ENCODE measurements at places on chromosomes 7 and 10. TPM values are rescaled to one million over a fixed set of nuclear protein-coding genes. Genes with fewer than 3 reads are reported as not detected.

Gene GRID1
- total RNA-seq = 0.85 TPM

Gene GPNMB
- 185 TPM for total RNA-seq

Gene AGR2
- 25.2 TPM for total RNA-seq

Gene KLF14
- not detected for total RNA-seq

Gene HERC4
- total RNA-seq = 83.7 TPM

DNA sequence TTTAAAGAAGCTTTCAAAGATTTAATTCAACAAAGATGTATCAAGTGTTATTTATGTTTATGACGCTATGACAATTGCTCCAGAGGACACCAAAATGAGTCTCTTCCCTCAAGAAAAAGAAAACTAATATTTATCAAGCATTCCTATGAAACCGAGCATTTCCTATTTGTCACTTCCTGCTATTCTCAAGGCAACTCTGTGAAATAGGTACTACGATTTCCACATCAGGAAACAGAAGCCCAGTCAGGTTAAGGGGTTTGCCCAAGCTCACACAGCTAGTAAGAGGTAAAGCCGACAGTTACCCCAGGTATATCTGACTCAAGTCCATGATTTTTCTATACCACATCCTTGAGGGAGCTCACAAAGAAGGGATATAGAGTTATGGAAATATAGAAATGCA is 85.9 kb downstream of the TRIL start:
- no peaks in the 10 kb centered on the region for H3K36me3 ChIP-seq
- no peak for DNase-seq
- H3K27ac ChIP-seq = no peak overlapping the region
- H3K4me1 ChIP-seq = no peaks in the 10 kb centered on the region
- no peak overlapping the region for H3K4me3 ChIP-seq

DNA sequence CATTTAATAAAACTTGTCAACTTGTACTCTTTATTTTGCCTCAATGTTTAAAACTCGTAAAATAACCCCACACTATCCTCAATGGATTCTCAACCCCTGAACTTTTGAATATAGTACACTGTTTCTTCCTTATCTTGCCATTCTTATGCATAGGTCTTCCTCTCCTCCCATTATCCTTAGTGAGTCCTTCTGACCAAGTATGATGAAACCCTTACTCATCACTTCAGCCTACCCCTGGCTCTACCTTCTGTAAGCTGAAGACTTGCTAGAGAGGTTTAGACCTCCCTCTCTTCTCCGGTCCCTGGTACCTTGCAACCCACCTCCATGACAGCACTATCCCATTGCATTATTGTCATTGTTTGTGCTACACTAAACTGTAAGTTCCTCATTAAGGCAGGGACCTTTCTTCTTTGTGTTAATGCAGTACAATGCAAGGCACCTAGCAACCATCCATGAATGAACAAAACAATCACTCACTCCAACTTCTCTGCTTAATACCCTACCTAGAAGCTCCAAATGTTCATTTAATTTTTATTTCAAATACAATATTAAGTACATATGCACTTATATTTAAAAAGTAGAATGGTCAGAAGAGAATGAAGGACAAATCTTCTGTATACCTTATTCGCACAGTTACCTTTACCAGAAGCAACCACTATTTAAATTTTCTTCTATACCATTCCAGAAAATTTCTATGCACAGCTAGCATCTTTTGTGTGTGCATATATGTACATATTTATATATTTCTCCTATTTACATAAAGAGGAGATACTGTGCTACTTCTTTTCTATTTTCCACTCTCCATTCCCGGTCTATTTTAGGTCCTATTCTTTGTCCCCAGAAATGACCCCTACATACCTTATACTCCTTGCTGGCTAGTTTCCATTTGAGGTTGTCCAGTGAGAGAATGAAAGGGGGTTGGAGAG is 77.5 kb downstream of the SLC16A9 start:
- no peaks in the 10 kb centered on the region for H3K36me3 ChIP-seq
- no peaks in the 10 kb centered on the region for H3K4me1 ChIP-seq
- H3K27ac ChIP-seq = no peak overlapping the region
- H3K4me3 ChIP-seq = no peak overlapping the region
- H3K27me3 ChIP-seq = no peaks in the 10 kb centered on the region

GRCh38 chr10:29569795-29570194 is 65.0 kb downstream of the SVIL start:
- peak overlapping the region; percentile 28 for H3K27ac ChIP-seq
- H3K4me1 ChIP-seq = peaks cover 59% of the 10 kb centered on the region
- no peaks in the 10 kb centered on the region for H3K27me3 ChIP-seq
- peaks cover 4% of the 10 kb centered on the region for H3K36me3 ChIP-seq
- no peak for DNase-seq

DNA sequence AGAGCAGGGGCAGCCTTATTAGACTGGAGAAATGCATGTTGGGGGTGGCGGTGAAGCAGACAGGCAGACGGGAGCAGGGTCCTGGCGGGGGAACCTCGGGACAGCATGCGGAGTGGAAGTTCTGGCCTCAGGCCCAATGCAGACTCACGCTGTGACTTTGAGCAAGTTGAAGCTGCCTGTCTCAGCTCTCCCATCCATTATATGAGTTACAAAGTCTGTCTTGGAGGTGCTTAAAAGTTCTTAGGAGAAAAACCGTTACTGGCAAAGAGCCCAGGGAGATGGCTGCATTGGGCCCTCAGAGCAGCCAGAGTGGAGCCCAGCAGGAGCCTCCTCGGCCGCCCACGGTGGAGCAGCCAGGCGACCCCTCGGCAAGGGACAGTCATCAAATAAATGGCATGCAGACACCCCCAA is 509.5 kb downstream of the PLXNA4 start:
- no peaks in the 10 kb centered on the region for H3K27me3 ChIP-seq
- peak overlapping the region; percentile 87 for H3K27ac ChIP-seq
- peaks cover 10% of the 10 kb centered on the region for H3K4me1 ChIP-seq

DNA sequence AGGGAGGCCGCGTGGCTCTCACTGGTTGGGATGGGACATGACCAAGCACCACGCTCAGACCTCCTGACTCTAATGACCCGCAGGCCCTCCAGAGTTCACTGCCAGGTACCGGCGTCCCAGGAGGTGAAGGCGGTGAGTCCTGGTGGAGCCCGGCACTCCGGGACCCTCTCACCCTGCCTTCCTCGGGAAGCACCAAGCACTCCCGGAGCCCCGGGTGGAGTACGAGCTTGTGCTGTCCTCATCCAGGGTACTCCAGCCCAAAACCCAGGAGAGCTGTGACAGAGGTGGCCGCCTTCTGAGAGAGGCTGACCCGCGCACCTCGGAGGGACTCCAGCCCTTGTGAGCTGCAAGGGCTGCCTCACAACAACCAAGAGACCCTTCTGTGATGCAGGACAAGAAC is 9.4 kb downstream of the MAD1L1 start:
- no peak for DNase-seq
- H3K4me3 ChIP-seq = no peak overlapping the region
- H3K4me1 ChIP-seq = no peaks in the 10 kb centered on the region
- no peak overlapping the region for H3K27ac ChIP-seq
- H3K36me3 ChIP-seq = peaks cover 29% of the 10 kb centered on the region

- no peaks in the 10 kb centered on the region for H3K36me3 ChIP-seq
- no peak overlapping the region for H3K27ac ChIP-seq
- peaks cover 35% of the 10 kb centered on the region for H3K4me1 ChIP-seq
- no peak overlapping the region for H3K4me3 ChIP-seq
- H3K27me3 ChIP-seq = no peaks in the 10 kb centered on the region
- DNase-seq = no peak
These were observed 86.8 kb upstream of the STEAP1B start for GRCh38 chr7:22586786-22587140.

DNA sequence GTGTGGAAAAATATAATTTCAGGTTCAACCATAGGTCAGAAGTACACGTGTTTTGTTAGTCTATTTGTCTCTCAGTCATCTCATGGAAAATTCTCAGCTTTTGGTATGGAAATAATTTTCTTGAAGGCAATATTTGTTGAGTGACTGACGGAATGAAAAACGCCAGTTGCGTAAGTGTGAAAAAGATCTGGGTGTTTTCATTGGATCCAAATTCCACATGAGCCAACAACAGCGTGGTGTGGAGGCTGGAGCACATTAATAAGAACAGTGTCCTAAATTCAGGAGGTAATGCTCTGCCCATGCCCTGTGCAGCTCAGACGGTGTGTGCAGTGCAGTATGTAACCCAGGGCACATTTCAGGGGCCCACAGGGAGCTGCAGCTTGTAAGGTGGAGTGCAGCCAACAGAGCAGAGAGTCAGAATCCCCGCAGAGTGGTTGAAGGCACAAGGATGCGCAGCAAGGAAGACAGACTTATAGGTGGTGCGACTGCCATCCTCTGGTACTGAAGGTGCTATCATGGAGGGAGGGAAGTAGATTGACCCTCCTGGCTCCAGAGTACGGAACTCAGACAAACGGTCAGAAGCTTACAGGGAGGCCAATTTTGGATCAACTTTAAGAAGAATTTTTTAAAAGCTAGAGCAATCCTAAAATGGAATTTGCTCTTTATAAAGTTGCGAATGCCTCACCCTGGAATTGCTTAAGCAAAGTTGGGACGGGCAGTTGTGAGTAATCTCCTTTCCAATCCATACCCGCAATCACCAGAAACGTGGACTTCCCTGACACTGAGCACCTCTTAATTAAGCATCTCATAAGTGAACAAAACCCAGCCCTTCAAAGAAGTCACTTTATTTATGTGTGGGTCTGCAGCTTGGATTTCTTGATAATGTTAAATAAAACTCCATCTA is 38.0 kb downstream of the EGFR start:
- no peak for DNase-seq
- H3K27me3 ChIP-seq = no peaks in the 10 kb centered on the region
- H3K4me1 ChIP-seq = peaks cover 33% of the 10 kb centered on the region

DNA sequence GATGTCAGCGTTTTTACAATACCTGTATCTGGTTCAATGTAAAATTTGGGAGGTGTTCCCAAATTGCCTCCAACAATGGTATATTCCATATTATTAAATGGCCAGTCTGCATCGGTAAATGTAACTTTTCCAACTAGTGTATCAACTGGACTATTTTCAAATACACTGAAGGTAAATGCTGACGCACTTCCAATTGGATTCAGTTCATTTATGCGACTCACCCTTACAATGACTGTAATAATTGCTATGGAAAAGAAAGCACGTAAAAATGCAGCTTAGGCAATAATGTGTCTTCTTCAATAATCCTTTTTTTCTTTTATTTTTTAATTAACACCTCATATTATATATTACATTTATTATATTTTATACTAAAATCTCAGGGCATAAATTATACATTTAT is 209.1 kb downstream of the HGF start:
- no peaks in the 10 kb centered on the region for H3K4me1 ChIP-seq
- no peaks in the 10 kb centered on the region for H3K27me3 ChIP-seq
- no peak overlapping the region for H3K4me3 ChIP-seq
- no peak for DNase-seq

DNA sequence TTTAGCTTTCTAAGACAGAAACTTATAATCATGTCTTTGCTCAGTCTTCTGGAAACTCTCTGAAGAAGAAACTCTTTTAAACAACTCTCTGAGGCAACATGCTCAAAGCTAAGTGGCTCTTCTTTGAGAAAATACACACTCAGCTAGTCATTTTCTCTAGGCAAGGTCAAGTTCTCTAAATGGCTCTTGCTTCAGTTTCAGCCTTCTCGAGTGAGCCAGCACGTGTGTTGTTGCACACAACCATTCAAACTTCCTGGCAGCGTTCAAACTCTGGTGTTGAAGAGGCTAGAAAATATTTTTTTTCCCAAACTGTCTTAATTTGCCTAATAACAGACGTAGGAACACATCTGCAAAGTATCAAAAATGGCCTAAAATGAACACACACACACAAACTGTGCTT is 129.1 kb downstream of the THSD7A start:
- no peaks in the 10 kb centered on the region for H3K27me3 ChIP-seq
- no peaks in the 10 kb centered on the region for H3K36me3 ChIP-seq
- DNase-seq = no peak
- H3K4me3 ChIP-seq = no peak overlapping the region

- no peak overlapping the region for H3K4me3 ChIP-seq
- no peak overlapping the region for H3K27ac ChIP-seq
- no peaks in the 10 kb centered on the region for H3K27me3 ChIP-seq
- no peak for DNase-seq
- no peaks in the 10 kb centered on the region for H3K4me1 ChIP-seq
These were observed 70.8 kb downstream of the RBM33 start for GRCh38 chr7:155715111-155715805.

GRCh38 chr7:4245866-4246470 is 436.1 kb upstream of the FOXK1 start:
- H3K27me3 ChIP-seq = no peaks in the 10 kb centered on the region
- H3K4me1 ChIP-seq = no peaks in the 10 kb centered on the region
- no peak overlapping the region for H3K27ac ChIP-seq
- no peaks in the 10 kb centered on the region for H3K36me3 ChIP-seq

GRCh38 chr7:145692237-145692950 is 424.2 kb upstream of the CNTNAP2 start:
- no peak for DNase-seq
- H3K27ac ChIP-seq = no peak overlapping the region
- no peak overlapping the region for H3K4me3 ChIP-seq
- no peaks in the 10 kb centered on the region for H3K36me3 ChIP-seq

- peak overlapping the region; percentile 99 for H3K4me3 ChIP-seq
- no peaks in the 10 kb centered on the region for H3K27me3 ChIP-seq
- H3K4me1 ChIP-seq = peaks cover 46% of the 10 kb centered on the region
- peak overlapping the region; percentile 78 for H3K27ac ChIP-seq
- H3K36me3 ChIP-seq = no peaks in the 10 kb centered on the region
- no peak for DNase-seq
These were observed 651 bp upstream of the ARPC1A start for GRCh38 chr7:99325001-99325493.

DNA sequence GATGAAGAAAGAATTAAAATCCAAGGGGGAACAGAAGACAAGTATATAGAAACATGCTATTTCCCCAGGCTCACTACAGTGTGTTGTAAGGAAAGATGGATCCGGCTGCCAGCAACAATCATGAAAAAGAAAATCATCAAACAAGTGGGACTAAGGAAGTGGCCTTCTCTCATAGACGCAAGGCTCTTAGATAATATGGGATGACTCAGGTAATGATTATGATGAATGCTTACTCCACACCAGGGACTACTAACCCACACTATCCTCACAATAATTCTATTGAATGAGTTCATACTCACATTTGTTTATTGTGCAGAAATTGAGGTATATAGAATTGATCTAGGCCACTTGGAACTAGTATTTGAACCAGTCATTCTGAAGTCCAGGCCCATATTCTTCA is 111.2 kb upstream of the BET1 start:
- no peak overlapping the region for H3K4me3 ChIP-seq
- no peaks in the 10 kb centered on the region for H3K4me1 ChIP-seq
- H3K27me3 ChIP-seq = no peaks in the 10 kb centered on the region
- no peaks in the 10 kb centered on the region for H3K36me3 ChIP-seq

GRCh38 chr7:12578930-12579640 is 8.6 kb downstream of the SCIN start:
- no peaks in the 10 kb centered on the region for H3K4me1 ChIP-seq
- DNase-seq = no peak
- H3K27me3 ChIP-seq = no peaks in the 10 kb centered on the region
- no peak overlapping the region for H3K4me3 ChIP-seq

- no peaks in the 10 kb centered on the region for H3K27me3 ChIP-seq
- H3K4me3 ChIP-seq = peak overlapping the region; percentile 36
- DNase-seq = no peak
- H3K27ac ChIP-seq = peak overlapping the region; percentile 71
These were observed 530.2 kb upstream of the FZD8 start for GRCh38 chr10:36171953-36172940.

GRCh38 chr7:149883452-149883861 is 9.7 kb downstream of the ATP6V0E2 start:
- H3K4me1 ChIP-seq = peaks cover 15% of the 10 kb centered on the region
- no peak for DNase-seq
- peak overlapping the region; percentile 57 for H3K4me3 ChIP-seq
- H3K27ac ChIP-seq = no peak overlapping the region
- H3K36me3 ChIP-seq = no peaks in the 10 kb centered on the region
